Heart right ventricle (tissue), 16 donors: ENCODE measurements at places on chromosomes 7 and 10. TPM values are rescaled to one million over a fixed set of nuclear protein-coding genes. Genes with fewer than 3 reads are reported as not detected.

GRID2IP gene
- polyA plus RNA-seq, result 0.15 TPM

MYL10 gene
- not detected for polyA plus RNA-seq

CYP3A4 gene
- not detected for polyA plus RNA-seq

GPR15LG gene
- not detected for polyA plus RNA-seq

WNT2 gene
- polyA plus RNA-seq, result 0.07 TPM

DNA sequence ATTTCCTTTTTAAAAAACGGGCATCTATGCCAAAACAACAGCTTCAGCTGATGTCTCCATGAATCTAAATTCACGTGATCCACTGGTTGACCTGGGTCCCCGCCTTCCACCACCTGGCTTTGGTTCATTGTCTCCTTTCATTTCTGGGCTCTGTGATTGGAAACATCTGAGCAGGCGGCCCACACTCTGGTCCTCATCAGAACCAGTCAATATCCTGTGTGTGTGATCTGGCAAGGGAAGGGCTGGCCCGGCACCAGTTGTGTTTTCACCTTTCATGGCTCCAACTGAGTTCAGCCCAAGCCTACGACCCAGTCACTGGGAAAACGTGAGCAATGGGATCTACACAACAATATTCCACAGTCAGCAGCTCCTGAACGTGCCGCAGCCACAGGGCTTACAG lies 46.2 kb downstream of the PARP12 start:
- DNase-seq, result no peak

DNA sequence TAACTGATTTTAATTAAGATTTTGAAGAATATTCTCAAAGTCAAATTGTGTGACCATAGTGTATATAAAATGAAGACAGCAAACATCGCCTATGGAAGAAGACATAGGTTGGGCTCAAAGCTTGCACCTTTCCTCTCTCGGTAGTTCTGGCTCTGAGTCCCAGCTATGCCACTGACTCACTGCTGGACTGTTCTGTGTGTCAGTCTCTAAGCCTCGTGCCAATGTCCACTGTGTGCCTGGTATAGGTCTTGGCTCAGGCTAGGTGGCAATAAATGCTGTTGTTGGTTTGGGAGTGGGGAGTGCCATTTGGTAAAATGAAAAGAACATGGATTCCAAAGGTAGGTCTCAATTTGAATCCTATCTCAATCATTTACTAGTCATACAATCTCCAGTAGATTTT lies 137.5 kb upstream of the RHEB start:
- DNase-seq, result peak; percentile 30

DNA sequence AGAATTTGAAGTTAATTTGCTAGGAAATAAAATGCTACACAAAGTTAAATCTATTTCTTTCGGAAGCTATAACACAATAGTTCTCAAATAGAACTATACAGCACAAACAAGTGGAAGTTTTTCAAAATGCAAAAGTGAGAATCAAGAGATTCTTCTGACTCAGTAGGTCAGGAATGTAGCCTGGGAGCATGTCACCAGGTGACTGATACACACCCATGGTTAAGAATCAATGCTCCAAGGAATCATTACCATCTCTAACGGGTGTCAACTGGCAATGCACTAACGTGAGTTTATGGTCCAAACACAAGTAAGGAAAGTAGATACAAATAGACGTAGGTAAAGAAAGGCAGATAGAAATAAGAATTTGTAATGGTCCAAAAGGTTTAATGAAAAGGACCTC lies 170.5 kb downstream of the SRPK2 start:
- no peak for DNase-seq

- DNase-seq, result no peak
These were observed 24.0 kb upstream of the NPS start for GRCh38 chr10:127524908-127525665.
